Hematopoietic multipotent progenitor cell (in vitro differentiated cells): ENCODE measurements at places on chromosomes 7 and 10. TPM values are rescaled to one million over a fixed set of nuclear protein-coding genes. Genes with fewer than 3 reads are reported as not detected.

DNA sequence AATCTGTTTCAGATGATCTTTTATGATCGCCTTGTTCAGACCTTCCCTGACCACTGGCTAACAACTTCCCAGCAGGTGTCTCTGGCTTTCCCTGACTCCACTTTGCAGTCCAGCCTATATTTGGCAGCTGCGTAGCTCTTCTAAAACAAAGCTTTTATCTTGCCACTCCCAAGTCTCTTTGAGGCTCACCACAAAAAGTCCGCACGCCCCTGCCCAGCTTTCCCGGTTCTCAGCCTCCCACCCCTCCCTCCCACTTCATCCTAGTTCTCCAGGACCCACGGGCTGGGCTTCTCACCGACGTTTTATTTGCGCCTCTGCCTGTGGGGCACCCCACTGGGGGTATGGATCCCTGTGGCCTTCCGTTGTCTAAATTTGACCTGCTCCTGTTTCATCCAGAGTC is 58.9 kb upstream of the USP6NL start:
- DNase-seq: no peak

DNA sequence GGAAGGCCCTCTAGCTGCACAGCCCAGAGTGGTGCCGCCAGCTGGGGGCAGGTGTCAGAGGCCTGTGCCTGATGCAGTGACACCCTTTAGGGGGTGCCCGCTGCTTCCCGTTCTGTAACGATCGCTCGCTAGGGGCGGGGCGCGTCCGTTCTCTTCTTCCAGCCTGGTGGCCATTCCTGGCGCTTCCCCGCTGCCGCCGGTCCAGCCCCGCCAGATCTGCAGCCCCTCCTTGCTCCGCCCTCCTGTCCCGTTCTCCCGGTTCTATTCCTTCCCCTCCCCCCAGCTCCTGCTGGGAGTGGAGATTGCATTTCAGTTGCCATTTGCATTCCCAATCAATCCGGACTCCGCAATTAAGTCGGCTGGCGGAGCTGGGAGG is 39.2 kb downstream of the AGAP3 start:
- no peak for DNase-seq

SEMA3D gene
- under 0.01 TPM for total RNA-seq

- DNase-seq: no peak
These were observed 966.0 kb downstream of the LRMDA start for GRCh38 chr10:76397181-76398042.

DNA sequence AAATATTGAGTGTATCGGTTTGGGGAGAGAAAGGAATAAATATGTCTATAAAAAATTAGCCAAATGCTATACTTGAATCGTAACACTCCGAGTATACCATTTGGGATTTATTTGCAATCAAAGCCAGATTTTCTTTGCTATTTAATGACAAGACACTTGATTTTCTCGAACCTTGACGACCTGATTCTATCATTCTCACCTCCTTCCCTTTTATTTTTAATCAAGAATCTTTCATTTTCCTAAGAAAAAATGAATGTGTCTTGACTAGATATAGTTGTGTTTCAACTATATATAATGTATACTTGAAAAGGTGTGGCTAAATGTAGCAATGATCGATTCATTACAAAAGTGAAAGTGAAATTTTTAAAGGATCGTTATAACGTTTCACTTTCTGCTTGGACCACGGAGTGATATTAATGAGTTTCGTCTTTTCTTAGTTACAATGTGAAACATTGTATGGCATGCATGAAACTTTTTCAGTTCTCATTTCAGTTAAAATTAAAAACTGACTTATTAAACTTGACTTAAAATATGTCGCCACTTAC is 562 bp downstream of the NUB1 start:
- DNase-seq: no peak

PON1 gene
- total RNA-seq: 0.27 TPM

WIPF3 gene
- total RNA-seq: under 0.01 TPM
